ENCODE measurements at places on chromosomes 16 and 17.

DNA sequence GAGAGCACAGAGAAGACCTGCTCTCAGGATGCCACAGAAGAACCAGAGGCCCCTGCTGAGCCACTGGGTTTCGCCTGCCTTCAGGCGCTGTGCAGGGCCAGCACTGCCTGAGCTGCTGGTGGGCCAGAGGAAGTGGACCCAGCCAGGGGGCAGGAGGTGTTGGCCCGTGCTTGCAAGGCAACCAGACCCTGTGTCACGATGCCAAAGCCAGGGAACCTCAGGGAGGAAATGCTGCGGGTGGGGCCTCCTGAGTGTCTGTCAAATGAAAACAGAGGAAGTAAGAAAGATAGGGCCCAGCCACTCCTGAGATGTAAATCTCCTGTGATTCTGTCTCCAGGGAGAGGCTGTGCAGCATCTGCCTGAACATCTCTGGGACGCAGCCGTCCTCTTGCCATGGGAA is 58.1 kb upstream of the ADORA2B start:
- no peak for DNase-seq

DNA sequence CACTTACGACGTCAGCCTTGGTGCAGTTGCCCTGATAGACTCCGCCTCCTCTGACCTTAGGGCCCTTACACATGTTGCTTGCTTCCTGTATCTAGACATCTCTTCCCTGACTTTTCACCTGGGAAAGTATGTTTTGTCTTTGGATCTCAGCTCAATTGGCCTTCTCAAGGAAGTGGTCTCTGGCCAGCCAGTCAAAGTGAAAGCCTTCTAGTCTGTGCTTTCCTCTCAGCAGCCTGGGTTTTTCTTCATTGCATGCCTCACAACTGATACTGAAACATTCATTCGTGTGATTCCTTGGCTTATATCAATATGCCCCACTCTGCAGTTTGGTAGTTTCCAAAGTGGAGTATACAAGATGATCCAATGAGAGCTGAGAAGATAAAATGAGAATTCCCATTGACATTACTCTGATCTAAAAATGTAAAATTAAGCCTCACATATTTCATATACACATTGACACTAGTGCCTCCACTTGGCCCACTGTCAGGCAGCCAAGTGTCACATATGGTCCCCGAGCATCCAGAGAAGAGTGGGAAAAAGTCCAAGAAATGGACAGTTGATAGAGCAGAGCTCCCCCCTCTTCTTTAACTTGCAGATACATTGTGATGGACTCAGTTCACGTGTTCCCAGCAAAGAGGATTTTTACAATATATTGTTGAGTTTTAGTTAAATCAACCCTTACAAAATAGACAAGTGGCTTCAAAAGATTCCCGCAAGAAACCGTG is 371.2 kb upstream of the ASIC2 start:
- no peak for DNase-seq

- no peak for DNase-seq
These were observed 21.4 kb downstream of the MPRIP start for GRCh38 chr17:17063546-17064122.

DNA sequence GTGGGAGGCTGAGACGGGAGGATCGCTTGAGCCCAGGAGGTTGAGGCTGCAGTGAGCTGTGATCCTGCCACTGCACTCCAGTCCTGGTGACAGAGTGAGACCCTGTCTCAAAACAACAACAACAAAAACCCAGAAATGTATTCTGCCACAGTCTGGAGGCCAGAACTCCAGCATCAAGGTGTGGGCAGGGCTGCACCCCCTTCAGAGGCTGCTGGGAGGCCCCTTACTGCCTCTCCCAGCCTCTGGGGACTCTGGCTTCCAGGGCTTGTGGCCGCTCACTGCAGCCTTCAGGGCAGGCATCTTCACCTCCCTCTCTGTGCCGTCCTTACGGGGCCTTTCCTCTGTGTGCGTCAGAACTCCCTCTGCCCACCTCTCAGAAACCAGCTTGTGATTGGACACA is 209.4 kb upstream of the GSE1 start:
- no peak for DNase-seq

DNA sequence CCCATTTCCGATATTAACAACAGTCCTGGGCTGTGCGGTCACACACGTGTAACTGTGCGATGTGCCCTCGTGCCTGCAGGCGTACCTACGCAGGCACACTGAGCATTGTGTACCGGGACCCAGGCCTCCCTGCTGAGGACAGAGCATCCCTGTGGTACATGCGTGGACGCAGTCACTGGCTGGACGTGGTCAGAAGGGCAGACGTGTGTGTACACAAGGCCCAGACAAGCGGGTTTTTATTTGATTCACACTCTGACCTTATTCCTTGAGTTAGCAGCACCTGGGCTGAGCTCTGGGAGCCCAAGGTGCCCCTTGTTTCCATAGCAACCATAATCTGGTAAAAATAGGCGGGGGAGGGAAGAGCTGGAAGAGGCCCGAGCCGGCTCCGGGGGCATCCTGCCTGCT is 19.5 kb downstream of the RAP1GAP2 start:
- no peak for DNase-seq

GRCh38 chr16:81692021-81692420 is 87.1 kb upstream of the PLCG2 start:
- no peak for DNase-seq

DNA sequence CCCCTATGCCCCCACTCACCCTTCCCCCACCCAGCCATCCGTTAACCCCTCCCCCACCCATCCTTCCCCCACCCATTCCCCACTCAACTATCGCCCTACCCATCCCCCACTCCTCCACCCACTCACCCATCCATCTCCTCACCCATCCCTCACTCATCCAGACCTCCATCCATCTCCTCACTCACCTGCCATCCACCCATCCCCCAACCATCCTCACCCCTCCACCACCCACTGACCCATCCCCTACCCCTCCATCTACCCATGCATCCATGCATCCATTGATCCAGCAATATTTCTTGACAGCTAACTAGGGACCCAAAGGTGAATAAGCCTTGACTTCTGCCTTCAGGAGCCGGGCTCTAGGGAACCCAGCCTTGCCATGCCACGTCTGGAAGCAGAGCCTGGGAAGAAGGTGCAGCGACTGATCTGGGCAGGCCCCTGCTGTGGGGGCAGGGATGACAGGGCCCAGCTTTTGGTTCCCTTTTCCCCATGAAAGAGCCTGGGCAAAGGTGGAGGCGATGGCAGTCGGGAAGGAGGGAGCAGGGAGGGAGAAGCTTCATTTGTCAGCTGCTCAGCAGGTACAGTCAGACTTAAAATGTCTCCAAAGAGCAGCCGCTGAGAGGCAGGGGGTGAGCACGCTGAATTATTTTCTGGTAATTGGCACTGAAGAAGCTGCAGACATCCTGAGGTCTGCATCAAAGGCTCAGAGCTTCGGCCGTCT is 23.1 kb upstream of the DOC2B start:
- no peak for DNase-seq

- no peak for DNase-seq
These were observed 46.7 kb upstream of the LHX1 start for GRCh38 chr17:36890398-36891168.

DNA sequence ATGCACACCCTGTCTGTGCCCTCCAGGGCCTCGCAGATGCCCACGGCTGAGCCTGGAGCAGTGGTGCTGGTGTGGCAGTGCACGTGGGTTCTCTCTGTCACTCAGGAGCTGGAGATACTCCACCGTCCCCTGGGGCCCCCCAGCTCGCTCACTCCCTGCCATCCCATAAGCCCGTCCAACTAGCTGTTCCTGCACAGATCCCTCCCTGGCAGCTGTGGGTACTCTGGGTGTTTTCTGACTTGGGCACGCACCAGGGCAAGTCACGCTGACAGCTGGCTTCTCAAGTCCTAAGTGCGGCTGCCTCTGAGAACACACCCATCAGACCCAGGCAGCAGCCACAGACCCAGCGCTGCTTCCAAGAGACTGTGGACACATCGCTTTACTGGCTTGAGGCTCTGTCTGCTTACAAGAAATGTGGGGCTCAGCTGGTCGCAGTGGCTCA is 25.4 kb upstream of the ITGB4 start:
- no peak for DNase-seq

GRCh38 chr16:17718495-17718894 is 247.7 kb upstream of the XYLT1 start:
- DNase-seq: no peak

GRCh38 chr17:57551321-57552079 is 193.6 kb downstream of the CCDC182 start:
- peak; percentile 39 for DNase-seq

DNA sequence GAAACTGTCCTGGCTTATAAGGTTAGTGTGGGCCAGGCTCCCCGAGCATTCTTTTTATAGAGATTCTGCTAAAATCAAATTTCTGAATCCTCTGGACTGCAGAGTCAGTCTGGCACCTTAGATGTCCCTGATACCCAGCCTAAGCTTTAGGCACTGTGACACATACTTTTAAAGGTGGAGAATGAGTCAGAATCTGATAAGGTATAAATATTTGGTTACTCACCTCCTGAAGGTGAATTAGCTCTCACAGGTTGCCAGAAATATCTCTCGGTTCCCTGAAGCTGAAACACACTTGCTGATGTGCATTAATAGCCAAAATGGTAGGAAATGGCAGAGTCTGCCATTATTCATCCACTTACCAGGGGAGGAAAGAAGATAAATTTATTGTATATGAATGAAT is 446.9 kb downstream of the UTP18 start:
- no peak for DNase-seq

DNA sequence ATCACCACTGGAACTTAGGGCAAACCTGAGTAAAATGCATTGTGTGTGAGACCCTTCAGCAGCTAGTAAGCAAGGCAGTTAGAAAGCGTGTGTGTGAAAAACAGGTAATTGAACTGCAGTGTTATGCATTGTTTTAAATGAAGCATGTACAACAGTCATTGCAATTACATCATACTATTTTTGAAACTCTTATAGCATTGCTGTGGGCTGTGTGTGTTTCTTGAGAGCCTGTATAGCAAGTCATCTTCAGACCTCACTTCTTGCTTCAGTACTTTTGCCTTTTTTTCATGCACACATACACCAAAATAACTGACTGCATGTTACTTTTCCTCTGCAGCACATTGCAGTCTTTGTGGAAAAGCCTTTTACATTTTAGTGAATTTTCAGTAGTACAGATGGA is 19.2 kb downstream of the PTRH2 start:
- DNase-seq: no peak

DNA sequence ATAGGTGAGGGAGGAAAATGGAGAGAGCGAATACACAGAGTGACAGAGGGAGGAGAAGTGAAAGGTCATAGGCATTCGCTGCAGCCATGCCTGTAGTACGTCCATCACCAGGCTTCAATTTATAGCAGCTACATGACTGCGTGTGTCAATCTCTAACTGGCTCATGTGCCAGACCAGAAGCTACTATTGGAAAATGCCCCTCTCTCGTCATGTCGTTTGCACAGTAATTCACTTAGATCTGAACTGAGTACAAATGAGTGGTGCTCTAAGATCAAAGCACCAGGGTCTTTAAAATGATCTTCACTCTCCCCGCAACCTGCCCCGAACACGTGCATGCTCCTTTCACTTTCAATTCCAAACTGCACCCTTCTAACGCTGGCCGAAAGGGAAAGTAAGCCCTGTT is 51.3 kb downstream of the ADCY9 start:
- no peak for DNase-seq

GRCh38 chr17:41392278-41392677 is 5.1 kb downstream of the KRT31 start:
- DNase-seq: no peak

DNA sequence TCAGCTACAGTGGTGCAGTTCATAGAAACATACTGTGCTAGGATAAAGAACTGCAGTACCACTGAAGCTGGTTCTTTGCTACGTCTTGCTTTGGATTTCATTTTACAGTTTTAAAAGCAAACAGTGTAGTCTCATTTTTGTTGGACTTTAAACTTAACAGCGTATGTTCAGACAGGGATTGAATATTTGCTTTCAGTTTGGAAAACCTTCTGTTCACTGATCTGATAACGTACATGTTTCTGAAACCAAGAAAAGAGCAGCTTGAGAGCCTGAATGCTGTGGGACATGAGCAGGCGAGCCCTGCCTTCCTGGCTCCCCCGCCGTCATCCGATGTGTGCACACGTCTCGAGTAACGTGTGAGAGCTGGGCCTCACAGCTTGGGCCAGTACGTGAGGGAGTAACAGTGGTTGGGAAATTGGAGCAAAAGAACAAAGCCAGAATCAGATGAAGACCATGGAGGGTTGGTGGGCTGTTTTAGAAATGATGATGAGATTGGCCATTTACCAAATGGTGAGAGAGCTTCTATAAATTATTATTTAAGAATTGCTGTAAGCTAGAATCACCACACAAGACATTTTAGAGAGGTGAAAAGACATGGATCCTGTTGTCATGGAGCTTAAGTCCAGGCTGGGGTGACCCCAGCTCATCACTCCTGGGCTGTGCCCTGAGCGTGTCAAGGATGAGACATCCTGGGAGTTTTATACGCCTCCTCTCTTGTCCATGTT is 20.8 kb upstream of the CLEC18C start:
- DNase-seq: no peak

GRCh38 chr16:88939245-88939971 is 37.6 kb downstream of the CBFA2T3 start:
- DNase-seq: no peak

- no peak for DNase-seq
These were observed 62.0 kb downstream of the IL21R start for GRCh38 chr16:27463741-27464591.

DNA sequence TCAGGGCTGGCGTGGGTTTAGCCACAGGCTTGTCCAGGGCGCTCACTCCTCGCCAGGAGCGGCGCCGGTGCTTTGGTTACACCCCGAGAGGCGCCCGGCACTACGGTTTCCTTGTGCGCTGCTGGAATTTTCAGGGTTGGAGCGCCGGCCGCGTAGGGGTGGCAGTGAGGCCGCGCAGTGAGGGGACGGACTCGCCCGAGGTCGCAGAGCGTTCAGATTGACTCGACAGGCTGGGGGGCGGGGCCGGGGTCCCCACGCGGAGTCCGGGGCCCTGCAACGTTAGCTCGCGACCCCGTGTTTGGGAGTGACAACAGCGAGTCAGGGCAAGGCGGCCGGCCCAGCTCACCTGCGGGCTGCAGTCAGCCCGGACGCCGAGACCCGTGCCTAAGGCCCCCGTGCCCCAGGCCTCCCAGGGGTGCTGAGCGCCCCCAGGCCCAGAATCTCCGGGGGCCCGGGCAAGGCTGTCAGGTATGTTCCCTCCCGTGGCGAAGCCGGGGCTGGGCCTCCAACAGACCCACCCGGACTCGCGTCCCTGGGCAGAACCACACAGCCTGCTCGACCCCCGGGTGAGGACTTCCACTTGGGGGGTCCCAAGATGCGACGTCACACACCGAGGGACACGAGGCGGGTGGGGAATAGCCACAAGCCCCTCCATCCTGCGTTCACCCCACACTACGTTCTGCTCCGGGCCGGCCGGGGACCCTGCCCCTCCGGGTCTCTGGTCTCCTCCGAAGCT is 1.3 kb upstream of the ACTG1 start:
- no peak for DNase-seq

GRCh38 chr17:19876529-19877161 is 8.9 kb upstream of the ULK2 start:
- DNase-seq: no peak
